Hematopoietic multipotent progenitor cell treated with erythropoietin and hydrocortisone succinate and interleukin-3 and kit ligand, for 6 days (in vitro differentiated cells): ENCODE measurements at places on chromosomes 2 and 18.

DNA sequence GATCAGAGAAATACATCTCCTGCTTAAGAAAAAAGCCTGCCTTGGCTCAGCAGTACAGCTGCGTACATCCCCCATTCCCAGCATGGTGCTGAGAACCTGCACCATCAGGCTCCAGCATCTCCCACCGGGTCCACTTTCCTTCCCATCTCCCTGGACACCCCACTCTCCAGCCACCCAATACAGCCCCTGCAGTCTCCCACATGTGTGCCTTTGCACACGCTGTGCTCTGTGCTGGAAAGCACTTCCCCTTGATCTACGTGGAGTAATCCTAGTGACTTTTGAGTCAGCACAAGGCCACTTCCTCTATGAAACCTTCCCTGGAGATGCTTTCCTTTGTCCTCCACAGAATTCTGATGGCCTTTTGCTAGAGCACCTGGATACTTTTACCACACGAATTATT is 17.0 kb downstream of the STAT1 start:
- no peak for DNase-seq

DNA sequence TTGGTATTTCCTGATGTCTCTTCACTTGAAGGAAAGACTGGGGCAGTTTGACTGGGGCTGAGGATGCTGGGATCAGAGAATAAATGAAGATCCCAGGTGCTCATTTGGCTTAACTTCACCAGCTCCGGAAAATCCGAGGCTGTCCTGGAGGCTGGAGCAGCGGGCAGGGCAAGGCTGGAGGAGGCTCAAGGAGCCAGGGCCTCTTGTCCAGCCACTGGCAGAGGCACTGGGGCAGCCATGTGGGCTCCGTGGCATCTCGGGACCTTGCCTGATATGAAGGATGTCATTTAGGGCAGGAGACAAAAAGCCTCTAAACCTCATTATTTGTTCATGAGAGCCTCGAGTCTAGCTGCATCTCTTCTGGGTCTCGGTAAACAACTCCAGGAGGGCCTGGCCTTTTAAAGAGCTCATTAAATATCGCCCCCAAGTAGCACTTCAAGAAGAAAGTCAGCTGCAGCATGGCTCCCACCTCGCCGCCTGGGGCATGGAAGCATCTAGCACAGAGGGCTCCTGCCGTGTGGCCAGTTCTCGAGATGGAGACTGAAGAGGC is 13.5 kb upstream of the GPR55 start:
- DNase-seq = no peak

GRCh38 chr2:132009874-132010521 is 151.8 kb downstream of the ANKRD30BL start:
- DNase-seq = no peak

GRCh38 chr2:69791045-69791444 is 38.4 kb upstream of the GMCL1 start:
- no peak for DNase-seq

DNA sequence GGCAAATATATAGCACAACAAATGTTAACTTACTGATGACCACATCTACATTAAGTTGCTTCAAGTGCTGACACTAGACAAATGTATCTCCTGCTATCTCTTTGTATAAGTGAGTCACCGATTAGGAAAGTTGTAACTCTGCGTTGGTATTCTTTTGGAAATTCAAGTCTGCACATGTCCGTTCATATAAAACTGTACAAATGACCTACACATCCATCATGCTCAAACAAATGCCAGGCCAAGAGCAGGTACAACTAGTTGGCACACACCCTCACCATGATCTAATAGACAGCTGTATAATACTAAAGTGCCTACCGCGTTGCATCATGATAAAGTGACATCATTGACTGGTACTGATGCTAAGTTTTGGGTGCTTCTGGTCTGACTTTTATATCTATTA is 141.1 kb downstream of the RBMS1 start:
- DNase-seq = no peak

DNA sequence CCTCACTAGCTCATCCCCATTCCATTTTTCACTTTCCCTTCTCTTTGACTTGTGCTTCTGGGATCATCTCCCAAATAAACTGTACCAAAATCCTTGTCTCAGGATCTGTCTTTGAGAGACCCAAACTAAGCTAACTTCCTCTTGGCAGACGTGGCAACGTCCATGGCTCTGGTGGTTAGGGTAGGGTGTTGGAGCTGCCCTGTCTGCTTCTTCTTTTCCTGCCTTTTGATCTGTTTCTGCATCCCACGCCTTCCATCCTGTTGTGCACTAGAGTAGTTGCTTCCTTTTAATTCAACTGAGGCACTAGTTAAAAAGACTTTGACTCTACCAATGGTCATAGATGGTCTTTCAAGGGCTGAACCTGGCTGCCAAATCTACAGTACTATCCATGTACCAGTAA is 5.5 kb upstream of the MAP4K4 start:
- DNase-seq = no peak

DNA sequence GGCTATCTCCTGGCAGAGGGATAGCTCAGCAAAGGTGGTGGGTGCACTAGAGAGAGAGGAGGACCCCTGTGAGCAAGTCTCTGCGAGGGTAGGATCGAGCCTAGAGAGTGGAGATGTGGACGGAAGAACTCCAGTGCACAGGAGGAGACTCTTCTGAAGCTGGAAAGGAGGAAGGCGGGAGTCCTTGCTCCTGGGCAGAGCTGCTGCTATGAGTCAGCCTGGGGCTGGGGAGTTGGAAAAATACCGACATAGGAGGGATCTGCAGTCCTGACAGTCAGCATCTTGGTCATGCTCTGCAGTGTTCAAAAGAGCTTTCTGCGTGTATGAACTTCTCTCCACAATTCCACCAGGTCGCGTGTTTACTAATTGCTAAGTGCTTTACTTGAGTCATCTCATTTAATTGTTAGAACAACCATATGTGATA is 233.8 kb downstream of the LDLRAD4 start:
- DNase-seq = no peak

DNA sequence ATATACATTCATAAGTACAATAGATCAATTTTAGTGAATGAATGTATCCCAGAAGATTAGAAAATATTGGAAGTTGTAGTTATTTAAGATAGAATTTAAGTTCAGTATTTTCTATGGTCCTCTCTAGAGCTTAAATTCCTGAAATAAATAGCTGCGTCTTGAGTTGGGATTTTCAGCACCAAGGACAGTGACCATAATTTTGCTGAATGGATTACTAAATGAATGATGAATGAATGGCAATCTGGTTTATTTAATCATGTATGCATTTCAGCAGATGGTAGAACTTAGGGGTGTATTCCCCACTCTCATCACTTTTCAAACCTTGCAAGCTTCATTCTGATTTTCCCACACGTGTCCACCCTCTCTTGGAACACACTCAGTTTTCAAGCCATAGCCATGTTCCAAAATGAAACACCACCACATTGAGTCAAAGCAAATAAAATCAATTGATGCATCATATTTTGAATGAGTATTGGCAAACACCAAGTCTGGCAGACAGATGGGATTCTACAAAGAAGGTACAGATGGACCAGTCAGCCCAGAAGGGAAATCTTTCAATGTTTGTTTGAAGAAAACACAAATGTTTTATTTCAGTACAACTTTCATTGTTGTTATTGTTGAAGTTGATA is 362.2 kb upstream of the NXPH2 start:
- peak; percentile 48 for DNase-seq

DNA sequence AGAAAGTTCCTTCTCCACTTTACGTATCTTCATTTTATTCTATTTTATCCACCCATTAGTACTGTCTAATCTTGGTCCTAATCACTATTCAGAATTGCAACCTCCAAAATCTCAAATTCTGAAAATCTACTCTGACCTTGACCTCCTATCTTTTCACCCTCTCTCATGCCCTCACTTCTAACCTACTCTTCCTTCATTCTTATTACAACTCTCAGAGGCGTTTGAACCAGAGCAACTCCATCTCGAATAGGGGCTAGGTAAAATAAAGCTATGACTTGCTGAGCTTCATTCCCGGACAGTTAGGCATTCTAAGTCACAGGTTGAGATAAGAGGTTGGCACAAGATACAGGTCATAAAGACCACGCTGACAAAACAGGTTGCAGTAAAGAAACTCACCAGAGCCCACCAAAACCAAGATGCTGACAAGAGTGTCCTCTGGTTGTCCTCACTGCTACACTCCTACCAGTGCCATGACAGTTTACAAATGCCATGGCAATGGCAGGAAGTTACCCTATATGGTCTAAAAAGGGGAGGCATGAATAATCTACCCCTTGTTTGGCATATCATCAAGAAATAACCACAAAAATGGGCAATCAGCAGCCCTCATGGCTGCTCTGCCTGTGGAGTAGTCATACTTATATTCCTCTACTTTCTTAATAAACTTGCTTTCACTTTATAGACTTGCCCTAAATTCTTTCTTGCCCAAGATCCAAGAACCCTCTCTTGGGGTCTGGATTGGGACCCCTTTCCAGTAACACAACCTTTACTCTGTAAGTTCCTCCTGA is 11.4 kb downstream of the CCDC88A start:
- peak; percentile 76 for DNase-seq

GRCh38 chr2:51795248-51795888 is 763.4 kb upstream of the NRXN1 start:
- DNase-seq = peak; percentile 9

DNA sequence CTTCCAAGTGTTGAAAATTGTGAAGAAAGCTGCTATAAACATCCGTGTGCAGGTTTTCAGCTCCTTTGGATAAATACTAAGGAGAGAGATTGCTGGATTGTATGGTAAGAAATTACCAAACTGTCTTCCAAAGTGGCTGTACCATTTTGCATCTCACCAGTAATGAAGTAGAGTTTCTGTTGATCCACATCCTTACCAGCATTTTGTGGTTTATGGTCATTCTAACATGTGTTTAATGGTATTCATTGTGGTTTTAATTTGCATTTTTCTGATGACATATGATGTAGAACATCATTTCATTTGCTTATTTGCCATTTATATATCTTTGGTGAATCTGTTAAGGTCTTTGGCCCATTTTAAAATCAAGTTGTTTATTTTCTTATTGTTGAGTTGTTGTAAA is 260.7 kb downstream of the SPAG16 start:
- DNase-seq = no peak

DNA sequence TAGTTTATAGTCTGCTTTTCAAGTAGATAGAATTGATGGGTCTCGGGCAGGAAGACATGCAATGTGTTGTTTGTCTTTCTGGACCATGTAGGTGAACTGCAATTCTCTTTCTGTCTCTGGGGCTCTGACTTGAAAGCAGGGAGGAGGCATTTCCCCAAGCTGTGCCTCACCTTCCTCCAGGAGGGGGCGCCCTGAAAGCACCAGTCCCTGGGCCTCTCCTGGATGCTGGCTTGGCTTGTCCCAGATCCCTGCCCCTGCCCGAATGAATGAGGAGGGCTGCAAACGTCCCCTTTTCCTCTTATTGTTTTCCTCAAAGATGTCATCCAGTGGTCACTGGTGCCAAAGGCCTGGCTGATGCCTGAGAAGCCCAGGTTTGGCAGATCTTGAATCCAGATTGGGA is 270.6 kb downstream of the CELF4 start:
- DNase-seq = peak; percentile 48

- DNase-seq = peak; percentile 50
These were observed 82.0 kb downstream of the SGPP2 start for GRCh38 chr2:222506230-222506935.

- DNase-seq = no peak
These were observed 148.3 kb downstream of the PLEKHA3 start for GRCh38 chr2:178628605-178629004.

DNA sequence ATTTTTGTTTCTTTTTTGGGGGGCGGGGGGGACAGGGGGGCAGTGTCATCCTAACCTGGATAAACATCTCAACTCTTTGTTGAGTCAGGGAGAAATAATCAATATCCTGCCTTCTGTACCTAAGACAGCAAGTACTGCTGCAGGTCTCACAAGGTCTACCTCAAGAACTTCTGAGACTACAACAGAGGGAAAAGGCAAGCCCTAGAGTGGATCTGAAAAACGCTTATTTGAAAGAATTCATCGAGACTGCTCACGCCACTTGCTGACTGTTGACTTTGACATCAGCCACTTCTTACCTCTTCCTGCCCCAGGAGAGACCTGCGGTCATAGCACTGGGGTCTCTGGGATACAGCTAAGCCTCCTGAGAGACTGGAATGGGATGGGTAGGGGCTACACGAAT is 8.4 kb downstream of the HDLBP start:
- no peak for DNase-seq

- peak; percentile 61 for DNase-seq
These were observed 155.9 kb downstream of the ESCO1 start for GRCh38 chr18:21444465-21445212.

GRCh38 chr2:106847366-106847765 is 38.6 kb downstream of the ST6GAL2 start:
- DNase-seq = no peak

DNA sequence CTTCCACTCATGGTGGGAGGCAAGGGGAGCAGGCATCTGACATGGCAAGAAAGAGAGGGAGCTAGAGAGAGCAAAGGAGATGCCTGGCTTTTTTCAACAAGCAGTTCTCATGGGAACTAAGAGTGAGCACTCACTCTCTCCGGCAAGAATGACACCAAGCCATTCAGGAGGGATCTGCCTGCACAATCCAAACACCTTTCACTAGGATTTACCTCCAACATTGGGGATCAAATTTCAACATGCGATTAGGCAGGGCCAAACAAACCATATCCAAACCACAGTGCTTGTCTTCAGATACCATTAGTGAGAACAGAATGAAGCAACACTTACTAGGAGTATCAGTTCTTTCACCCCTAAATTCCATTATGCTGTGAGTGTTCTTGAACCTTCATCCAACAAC is 77.3 kb downstream of the FIGN start:
- DNase-seq = no peak

GRCh38 chr2:240894006-240894405 is 1.9 kb downstream of the MAB21L4 start:
- no peak for DNase-seq
